ENCODE measurements at places on chromosomes 6 and 20.

DNA sequence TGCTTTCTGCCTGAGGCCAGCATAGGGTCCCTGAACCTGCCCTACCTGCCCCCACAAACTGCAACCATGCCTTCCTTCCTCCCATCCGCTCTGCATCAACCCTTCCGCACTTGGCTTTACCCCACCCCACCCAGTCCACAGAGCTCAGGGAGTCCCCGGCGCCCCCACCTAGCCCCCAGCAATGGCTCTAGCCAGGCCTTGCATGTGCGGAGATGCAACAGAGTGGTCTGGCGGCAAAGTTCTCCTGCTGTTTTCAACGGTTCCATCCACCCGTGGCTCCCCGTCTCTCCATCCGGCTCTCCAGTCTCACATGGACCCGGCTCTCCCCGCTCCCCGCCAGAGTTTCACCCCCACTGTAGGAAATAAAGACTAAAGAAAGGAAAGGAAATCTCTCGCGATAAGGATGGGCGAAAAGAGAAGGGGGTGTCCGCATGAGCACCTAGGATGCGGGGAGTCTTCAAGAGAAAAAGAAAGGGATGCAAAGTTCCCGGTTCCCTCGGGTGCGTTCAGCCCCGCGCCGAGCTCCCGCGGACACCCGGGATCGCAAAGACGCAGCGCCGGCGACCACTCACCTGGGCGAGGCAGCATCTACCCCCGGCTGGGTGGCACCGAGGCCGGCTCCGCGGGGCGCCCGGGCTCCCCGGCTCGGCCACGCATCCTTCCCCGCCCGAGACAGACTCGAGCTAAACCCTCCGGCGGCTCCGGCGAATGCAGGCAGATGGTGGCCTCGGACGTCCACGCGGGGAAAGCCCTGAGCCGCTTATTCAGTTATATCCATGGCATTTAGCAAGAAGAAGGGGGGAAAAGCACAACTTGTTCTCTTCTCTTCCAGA, 579 bp downstream of the LRFN2 start:
- no peak for DNase-seq

- no peak for DNase-seq
Measured at GRCh38 chr20:4109307-4109940, 94.1 kb upstream of the RNF24 start.

- DNase-seq: no peak
Measured at GRCh38 chr20:32509639-32510066, 75.5 kb downstream of the NOL4L start.

DNA sequence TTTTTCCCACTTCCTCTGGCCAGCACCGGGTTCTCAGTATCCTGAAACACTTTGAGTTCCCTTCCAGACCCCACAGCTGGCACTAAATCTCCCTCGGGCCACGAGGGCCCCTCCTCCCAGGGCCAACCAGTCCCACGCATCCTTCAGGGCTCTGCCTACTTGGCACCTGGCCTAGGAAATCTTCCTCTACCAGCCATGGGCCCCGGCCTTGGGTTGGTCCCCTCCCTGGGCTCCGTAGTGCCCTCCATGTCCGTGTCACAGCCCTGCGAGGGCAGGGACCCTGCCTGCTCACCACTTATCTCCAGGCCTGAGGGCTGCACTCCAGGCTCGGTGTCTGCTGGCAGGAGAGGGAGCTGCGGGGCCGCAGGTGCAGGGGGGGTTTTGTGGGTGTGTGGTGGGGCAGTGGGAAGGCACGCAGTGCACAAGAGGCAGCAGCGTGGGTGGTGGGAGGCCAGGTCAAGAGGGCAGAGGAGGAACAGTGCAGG, 48.8 kb upstream of the CDH22 start:
- DNase-seq: no peak

DNA sequence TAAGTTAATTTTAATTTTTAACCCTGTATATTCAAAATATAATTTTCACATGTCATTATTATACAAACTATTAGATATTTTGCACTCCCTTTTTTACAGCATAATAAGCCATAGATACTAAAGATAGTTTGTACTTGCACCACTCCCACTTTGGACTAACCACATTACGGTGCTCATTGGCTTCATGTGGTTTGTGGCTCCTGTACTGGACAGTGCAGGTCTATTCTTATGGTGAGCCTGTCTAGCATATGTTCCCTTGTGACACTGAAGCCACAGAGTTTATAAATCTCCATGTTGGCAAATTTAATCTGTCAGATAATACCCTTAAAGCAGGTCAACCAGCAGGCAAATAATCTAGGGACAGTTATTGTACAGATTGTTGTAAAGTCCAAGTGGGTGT, 354.4 kb upstream of the KCNQ5 start:
- DNase-seq: no peak

Data from NCI-H1436 treated with DMSO at 0.1 percent for 48 hours (cell line).